ENCODE measurements at places on chromosomes 2 and 18.

GRCh38 chr2:239911641-239912071 is 113.5 kb downstream of the NDUFA10 start:
- no peak for DNase-seq

DNA sequence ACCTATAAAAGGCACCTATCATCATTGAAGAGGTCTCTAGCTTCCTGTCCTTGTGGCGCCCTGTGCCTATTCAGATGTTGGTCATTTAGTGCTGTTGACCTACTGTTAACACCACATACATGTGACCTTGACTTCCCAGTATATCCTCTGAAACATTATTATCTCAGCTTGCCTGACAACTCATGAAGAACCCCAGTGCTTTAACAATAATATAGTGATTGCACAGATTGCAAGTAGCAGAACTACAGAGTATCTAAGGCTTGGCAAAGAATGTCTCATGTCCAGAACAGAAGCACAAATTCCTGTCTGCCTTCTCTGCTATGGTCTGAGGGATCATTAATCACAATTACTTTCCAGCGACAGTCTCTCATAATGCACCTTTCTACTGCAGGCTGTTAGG is 165.3 kb downstream of the LCLAT1 start:
- DNase-seq = no peak

DNA sequence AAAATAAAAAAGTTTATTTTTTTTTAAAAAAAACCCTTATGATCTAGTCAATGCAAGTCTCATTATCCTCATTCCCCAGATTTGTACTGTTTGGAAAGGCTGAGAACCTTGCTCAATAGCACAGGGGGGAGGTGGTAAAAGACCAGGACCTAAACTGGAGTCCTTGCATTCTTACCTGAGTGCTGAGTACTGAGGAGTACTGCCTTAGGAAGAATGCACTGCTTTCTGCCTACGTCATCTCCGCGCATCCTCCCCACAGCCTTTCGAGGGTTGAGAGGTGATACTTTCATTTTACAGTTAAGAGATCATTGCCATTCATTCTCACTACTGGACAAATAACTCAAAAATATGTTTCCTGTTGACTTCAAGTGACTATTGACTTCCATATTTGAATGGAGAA is 73.8 kb downstream of the MAP3K20 start:
- DNase-seq = peak; percentile 20

- no peak for DNase-seq
These were observed 38.4 kb upstream of the NXPH2 start for GRCh38 chr2:138818556-138818955.

- DNase-seq = no peak
These were observed 98.6 kb downstream of the MSH2 start for GRCh38 chr2:47501374-47502200.

- no peak for DNase-seq
These were observed 437.0 kb downstream of the THSD7B start for GRCh38 chr2:137202318-137202717.

DNA sequence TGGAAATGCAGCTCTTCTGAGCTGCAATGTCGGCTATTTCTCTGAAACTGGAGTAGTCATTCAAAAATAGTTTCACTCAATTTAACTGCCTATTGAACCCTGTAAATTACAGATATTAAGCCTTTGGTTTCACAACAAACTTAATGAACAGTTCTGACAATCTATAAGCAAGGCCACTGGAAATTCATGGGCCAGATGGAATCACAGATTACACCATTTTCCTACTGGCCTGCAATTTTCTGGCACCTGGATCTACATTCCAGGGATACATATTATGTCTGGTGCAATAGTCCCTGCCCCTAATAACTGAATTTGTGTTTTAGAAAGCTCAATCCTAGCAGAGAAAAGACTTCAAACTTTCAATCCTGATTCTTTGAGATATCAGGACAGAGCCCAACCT is 551.7 kb downstream of the RNF144A start:
- no peak for DNase-seq

DNA sequence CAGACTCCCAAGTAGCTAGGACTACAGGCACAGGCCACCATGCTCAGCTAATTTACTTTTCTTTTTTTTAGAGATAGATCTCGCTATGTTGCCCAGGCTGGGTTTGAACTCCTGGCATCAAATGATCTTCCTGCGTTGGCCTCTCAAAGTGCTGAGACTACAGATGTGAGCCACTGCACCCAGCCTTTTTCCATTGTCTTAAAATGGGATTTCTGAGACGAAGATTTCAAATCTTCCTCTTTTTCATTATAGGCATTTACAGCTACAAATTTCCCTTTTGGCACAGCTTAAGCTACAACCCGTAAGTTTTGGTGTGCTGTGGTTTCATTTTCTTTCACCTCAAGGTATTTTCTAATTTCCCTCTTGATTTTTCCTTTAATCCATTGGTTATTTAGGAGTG is 8.6 kb downstream of the GNLY start:
- DNase-seq = no peak

- DNase-seq = no peak
These were observed 316.9 kb downstream of the TXNL1 start for GRCh38 chr18:56321470-56321869.

GRCh38 chr2:180943275-180943674 is 37.1 kb upstream of the UBE2E3 start:
- no peak for DNase-seq

GRCh38 chr2:142061733-142062132 is 69.1 kb downstream of the LRP1B start:
- DNase-seq = no peak

GRCh38 chr18:76465630-76466409 is 29.2 kb downstream of the ZNF516 start:
- no peak for DNase-seq

GRCh38 chr2:68032702-68033101 is 30.1 kb downstream of the C1D start:
- no peak for DNase-seq

GRCh38 chr2:11785611-11785940 is 39.1 kb downstream of the LPIN1 start:
- DNase-seq = no peak

- no peak for DNase-seq
These were observed 368.7 kb upstream of the RAB6C start for GRCh38 chr2:129610766-129611165.

GRCh38 chr2:189022492-189022891 is 48.3 kb downstream of the COL3A1 start:
- no peak for DNase-seq

DNA sequence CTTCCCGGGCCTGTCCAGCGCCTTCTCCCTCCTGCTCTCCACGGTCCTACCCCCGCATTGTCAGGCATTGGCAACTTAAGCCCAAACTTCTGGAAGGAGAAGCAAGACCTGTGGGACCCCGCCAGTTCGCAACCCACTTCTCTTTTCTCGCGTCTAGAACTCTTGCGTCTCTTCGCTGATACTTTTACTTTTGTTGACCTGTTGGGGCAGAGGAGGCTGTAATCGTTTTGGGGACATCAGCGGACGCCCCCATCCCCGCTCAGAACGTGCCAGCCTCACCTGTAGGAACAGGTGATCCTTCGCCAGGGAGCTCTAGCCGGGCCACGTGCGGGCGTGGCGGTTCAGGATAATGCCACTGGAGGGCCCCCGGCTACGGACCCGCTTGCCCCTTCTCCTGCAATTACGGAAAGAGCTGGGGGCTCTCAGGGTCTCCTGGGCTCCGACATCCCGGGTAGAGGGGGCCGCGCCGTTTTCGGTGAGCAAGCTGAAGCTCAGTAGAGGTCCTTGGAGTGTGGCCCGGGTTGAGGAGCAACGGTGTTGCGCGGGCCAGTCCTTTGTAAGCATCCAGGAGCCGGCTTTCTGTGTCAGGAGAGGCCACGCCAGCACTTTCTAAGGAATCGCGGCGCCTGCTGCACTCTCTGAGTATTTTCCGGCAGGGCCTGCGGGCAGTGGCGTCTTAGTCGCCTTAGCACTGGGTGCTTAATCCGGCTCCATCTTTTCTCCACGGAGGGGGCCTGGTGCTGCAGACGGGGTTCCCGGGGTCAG is 1.6 kb downstream of the MTCL1 start:
- DNase-seq = no peak

GRCh38 chr2:203330434-203330833 is 2.2 kb downstream of the ABI2 start:
- DNase-seq = no peak

- peak; percentile 32 for DNase-seq
These were observed 56.7 kb upstream of the MSTN start for GRCh38 chr2:190119257-190119656.

GRCh38 chr2:235133837-235134236 is 182.0 kb downstream of the SH3BP4 start:
- no peak for DNase-seq

DNA sequence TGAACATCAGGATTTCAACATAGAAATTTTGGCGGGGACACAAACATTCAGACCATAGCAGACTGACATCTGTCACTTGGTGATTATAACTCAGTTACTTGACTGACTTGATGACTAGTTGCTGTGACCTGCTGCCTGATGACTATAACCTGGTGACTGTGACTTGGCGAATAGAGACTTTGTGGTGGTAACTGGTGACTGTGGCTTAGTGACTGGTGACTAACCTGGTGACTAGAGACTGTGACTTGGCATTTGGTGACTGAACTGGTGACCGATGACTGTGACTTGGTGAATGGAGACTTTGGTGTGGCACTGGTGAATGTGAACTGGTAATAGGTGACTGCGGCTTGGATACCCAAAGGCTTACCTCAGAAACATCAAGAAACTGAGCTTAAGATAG is 563.1 kb upstream of the FAM98A start:
- DNase-seq = no peak

GRCh38 chr18:46706968-46707367 is 49.9 kb downstream of the ST8SIA5 start:
- no peak for DNase-seq

DNA sequence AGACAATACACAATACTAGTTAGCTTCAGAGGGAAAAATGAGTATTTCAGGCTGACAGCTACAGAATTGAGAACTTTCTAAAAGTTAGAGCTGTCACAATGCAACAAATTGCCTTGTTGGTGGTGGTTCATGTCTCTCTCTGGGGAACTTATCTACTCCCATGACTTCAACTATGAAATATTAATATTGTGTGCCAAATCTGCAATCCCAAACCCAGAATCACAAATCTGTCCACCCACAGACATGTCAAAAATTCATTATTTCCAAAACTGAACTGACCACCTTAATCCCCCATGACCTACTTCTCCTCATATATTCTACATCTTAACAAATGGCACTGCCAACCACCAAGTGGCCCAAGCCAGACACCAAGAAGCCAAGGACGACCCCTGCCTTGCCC is 143.5 kb downstream of the TCF4 start:
- no peak for DNase-seq

DNA sequence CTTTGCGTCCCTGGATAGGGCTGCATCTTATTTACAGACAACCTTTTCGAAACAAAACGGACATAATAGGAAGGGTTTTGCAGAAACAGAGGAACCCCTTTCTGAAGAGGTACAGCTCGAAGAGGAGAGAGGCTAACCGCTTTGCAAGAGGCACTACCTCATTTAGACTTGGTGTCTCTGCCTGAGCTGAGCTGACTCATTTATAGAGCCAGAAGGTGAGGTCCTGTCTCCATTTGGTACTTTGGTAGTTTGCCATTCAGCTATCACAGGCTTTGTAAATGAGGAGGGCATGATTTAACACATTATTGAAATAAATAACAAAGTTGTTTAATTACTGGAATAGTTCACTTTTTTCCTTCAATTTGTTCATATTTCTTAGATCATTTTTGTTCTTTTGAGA is 2.2 kb upstream of the NXPH2 start:
- no peak for DNase-seq

- DNase-seq = no peak
These were observed 1404.3 kb downstream of the SUCLG1 start for GRCh38 chr2:83054751-83055150.

- DNase-seq = no peak
These were observed 69.6 kb downstream of the THNSL2 start for GRCh38 chr2:88239781-88240180.

DNA sequence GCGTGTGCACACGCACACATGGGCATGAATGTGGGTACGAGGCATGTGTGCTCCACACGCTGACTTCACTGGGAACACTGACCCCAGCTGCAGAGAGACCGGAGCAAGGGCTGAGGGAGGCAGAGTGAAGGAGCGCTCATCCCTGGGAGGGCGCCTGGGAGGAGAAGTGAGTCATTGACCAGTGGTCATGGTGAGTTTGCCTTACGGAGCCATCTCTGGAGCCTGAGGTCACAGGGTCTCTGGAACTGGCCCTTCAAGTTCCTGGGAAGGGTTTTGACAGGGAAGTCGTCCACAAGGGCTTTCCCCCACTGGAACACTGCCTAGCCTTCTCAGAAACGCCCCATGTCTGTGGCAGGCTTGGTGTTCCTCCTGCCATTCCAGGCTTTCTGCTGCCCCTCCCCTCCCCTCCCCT is 14.3 kb upstream of the TMEM185B start:
- DNase-seq = no peak

DNA sequence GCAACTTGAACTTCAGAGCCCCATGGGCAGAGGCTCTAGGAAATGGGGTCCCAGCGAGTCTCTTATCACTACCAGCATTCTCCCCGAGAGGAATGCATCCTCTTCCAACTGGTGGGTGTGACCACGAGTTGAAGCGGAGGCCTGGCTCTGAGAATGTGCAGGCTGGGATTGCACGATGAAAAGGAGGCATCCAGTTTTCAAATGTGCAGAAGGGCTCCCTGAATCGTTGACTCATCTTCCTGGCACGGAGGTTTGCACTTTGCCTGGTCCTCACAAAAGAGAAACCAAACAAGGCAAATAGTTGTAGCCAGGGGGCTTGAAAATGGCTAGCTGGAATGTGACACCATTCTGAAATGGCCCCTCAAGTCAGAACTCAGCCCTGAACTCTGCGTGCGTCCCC is 216.7 kb downstream of the GLI2 start:
- DNase-seq = no peak

- no peak for DNase-seq
These were observed 2.9 kb downstream of the DNPEP start for GRCh38 chr2:219384859-219385258.

DNA sequence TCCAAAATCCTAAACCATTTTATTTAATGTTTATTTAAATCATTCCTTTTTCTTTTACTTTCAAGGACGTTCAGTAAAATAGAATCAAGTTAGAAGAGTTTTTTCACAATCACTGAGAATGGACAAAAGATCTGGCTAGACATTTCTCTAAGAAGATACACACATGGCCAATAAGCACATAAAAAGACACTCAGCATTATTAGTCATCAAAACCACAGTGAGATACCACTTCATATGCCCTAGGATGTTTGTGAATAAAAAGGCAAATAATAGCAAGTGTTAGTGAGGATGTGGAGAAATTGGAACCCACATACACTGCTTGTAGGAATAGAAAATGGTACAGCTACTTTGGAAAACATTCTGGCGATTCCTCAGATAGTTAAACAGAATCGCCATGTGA is 76.1 kb downstream of the RHBDD1 start:
- no peak for DNase-seq

- no peak for DNase-seq
These were observed 43.4 kb upstream of the LRP1B start for GRCh38 chr2:142174176-142174575.

DNA sequence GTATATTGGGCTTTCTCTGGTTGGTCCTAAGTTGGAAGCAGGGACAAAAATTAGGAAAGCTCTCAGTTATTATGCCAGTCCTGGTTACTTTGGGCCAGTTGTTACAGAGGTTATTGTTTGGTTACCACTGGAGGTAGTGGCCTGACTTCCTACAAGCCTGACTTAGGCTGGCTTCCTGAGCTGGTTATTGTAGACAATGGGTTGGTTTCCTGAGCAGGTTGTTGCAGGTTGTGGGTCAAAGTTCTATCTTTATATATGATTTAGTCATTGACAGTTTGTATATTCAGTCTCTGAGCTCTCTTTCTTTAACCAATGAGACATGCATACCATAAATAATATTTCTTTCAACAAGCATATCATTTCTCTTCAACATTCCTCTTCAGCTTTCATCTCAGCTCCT is 58.7 kb upstream of the RPE start:
- no peak for DNase-seq

GRCh38 chr2:191927319-191927867 is 80.5 kb upstream of the CAVIN2 start:
- no peak for DNase-seq

All from T-cell (primary cell).